Right hindlimb (tissue), 1 donor: ENCODE measurements at places on chromosomes 7 and 10.

GRCh38 chr10:43294241-43294658, 27.4 kb upstream of the RASGEF1A start:
- DNase-seq = no peak

DNA sequence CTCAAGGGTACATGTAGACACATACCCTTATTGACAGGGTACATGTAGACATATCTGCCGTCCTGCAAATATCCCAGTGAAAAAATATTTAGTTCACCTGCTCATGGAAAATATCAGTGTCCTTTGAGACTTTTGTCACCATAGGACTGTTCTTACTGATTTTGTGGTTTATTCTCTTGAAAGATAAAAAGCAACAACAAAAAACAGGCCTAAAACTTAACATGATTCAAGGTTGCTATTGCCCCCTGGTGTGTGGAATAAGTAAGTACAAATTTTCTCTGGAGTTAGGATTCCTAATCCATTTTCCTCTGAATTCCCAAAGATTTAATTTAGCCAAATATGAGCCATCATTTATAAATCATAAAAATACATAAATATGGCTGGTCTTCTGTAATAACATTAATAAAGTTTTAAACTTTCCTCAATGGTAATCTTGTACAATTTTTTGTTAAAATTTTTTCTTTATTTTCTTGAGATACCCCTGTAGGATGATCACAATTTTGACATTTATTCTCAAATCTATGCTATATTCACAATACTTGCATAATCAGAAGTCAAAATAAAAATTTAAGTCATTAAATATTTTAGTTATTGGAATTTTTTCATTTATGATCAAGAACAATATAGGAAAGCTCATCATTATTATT, 741.4 kb upstream of the POT1 start:
- DNase-seq = no peak

- no peak for DNase-seq
Measured at GRCh38 chr10:76297358-76297757, 865.9 kb downstream of the LRMDA start.

GRCh38 chr7:99843808-99844207, 16.0 kb downstream of the CYP3A43 start:
- no peak for DNase-seq

DNA sequence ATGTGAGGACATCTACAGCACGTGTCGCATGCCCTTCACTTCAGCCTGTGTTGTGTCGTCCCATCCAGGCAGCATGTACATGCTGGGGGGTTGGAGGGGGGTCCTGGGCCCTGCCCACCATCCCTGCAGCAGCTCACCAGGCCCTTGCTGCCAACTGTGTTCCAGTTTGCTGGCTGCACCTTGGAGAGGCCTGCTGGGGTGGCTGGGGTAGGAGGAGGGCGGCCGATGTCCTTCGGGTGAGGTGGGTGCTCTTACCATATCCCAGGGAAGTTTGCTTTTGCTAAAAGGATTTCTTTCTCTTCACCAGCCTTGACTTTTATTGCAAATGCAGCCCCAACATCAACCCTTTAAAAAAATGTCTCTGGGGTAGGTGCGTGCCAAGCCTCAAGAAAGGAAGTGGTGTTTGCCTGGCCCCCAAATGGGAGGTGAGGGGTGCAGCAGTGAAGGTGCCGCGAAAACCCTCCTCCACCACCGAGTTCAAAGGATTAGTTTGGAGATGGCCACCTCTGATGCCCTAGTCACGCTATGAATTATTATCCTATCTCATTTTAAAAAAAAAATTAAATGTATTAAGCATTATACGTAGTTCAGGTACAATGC, 165.8 kb upstream of the KLF6 start:
- DNase-seq = no peak

DNA sequence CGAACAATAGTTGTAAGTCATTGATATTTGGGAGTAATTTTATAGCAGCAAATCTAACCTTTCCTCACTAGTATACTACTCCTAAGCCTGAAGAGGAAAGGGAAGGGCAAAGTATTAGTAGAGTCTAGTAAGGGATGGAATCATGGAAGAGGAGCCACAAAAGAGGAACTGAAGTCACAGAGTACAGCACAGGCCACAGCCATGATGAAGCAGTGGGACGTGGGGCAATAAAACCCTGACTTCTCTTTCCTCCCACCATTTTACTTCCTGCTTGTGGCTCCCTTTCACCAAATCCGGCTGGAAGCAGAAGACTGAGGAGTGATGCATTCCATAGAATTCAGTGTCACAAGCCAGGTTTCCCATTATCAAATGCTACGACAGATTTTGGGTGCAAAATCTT, 58.7 kb downstream of the CABCOCO1 start:
- no peak for DNase-seq

- DNase-seq = no peak
Measured at GRCh38 chr10:93656155-93656554, 43.8 kb downstream of the PDE6C start.

- no peak for DNase-seq
Measured at GRCh38 chr10:69955897-69956740, 96.5 kb upstream of the MACROH2A2 start.

- no peak for DNase-seq
Measured at GRCh38 chr10:114060456-114060855, 16.8 kb downstream of the ADRB1 start.

- no peak for DNase-seq
Measured at GRCh38 chr10:64773357-64773756, 1252.2 kb downstream of the REEP3 start.

DNA sequence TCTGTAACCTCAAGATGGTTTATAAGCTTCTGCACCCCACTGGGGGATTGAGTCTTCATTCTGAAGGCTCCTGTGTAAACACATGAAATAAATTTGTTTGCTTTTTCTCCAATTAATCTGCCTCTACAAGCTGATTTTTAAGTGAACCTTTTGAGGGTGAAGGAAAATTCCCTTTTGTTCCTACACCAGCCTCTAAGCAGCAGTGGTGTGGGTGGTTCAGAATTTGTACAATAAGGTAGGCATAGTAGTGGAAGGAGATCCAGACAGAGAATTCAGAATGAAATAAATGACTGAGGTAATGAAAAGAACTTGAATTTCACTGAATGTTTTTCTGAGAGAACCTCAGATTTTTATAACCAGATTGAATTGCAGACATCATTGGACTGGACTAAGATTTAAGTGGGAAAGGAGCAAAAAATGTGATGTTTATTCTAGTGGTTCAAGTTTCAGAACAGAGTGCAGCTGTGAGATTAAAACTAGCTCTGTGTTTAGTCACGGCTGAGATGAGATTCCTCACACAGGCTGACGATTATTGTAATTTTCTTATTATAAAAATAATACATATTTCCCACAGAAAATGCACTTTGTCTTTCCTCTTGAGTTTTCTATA, 1162.2 kb downstream of the TYW1 start:
- no peak for DNase-seq

GRCh38 chr7:116978006-116978405, 24.7 kb downstream of the ST7 start:
- no peak for DNase-seq
